NCI-H526 (cell line): ENCODE measurements at places on chromosomes 16 and 17.

GRCh38 chr17:1147664-1148063 is 32.1 kb downstream of the ABR start:
- DNase-seq = peak; percentile 85

DNA sequence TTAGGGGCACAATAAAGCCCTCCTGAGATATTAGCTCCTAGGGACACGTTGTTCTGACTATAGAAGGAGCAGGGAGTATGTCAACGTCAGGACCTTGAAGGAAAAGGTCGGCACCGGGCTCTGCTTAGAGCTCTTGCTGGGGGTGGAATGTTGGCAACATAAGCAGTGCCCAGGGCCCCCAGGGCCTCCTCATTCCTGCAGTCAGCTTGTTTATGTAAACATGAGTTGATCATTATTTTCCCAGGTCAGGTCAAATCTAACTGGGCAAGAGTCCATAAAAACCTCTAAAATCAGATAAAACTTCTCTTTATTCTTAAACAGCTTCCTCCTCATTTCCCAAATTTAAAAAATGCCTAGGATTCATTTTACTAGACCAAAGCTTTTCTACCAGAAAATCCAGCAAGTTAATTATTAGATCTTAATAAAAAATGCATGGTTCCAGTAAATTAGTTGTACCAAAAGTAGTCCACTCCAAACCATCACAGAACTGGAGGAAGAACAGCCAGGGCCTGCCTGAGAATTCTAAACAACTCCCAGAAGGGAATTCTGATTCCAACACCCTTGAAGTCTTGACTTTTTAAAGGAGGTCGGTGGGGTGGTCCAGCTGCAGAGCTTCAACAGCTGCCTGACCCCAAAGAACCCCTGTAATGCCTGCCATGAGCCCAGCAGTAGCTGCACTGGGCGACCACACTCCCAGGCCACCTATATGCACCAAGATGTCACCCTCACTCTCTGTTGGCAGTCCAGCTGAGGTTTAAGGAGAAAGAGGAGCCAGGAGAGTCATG is 54.3 kb downstream of the AMFR start:
- no peak for DNase-seq

- DNase-seq = no peak
These were observed 589 bp downstream of the XYLT2 start for GRCh38 chr17:50346313-50347116.

- no peak for DNase-seq
These were observed 4.1 kb downstream of the CD2BP2 start for GRCh38 chr16:30351001-30351441.

- DNase-seq = peak; percentile 66
These were observed 8.6 kb upstream of the BAHCC1 start for GRCh38 chr17:81386646-81387099.

DNA sequence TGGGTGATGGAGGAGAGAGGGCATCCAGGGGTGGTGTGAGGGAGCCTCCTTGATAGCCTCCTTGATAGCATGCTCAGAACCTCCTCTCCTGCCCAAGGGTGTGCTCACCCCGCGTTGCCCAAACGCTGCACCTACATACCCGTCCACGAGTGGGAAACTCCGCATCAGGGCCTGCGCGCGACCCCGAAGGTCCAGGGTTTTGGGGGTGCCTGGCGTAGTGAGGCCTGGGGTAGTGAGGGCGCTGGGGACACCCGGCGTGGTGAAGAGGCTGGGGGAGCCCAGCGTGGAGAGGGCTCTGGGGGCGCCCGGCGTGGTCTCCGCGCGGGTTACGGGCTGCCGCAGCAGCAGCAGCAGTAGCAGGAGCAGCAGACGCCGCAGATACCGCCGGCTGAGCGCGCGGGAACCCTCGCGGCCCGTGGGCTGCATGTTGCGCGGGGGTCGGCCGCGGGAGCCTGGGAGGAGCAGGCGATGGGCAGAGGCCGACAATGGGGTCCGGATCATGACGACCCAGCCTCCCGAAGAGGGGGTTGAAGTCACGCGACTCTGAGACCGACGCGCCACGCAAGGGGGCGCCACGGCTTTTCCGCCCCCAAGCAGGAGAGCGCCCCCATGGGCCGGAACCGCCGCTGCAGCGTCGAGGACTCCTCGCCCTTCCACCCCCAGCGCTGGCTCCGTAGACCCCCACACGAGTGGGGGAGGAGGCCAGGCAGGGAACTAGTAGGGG is at the start of gene DPEP3:
Gene DPEP3 (minus strand): TSS at position 545 of the 724 bp plus-strand sequence. CDS start 119 bp downstream, at position 426.
- no peak for DNase-seq

DNA sequence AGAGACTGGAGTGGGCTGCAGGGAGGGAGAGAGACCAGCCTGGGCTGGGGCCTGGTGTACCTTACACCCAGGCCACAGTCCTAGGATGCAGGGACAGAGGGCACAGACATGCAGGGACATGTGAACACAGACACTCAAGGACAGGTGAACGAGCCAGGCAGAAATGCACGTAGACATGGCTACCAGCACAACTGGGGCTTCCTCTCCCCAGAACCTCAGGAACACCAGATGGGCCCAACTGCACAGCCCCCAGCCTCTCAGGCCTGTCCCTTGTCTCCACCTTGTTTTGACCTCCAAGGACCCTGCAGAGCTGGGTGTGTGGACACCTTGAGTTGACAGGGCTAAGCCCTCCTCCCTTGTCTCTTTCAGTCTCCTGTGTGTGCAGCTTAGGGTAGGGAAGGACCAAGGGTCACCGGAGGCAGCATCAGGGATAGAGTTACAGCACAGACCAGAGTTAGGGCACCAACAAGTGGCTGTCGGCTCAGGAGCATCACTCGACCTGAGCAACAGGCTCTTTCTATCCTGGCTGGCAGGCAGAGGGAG is 9.2 kb downstream of the SEZ6 start:
- DNase-seq = peak; percentile 43

DNA sequence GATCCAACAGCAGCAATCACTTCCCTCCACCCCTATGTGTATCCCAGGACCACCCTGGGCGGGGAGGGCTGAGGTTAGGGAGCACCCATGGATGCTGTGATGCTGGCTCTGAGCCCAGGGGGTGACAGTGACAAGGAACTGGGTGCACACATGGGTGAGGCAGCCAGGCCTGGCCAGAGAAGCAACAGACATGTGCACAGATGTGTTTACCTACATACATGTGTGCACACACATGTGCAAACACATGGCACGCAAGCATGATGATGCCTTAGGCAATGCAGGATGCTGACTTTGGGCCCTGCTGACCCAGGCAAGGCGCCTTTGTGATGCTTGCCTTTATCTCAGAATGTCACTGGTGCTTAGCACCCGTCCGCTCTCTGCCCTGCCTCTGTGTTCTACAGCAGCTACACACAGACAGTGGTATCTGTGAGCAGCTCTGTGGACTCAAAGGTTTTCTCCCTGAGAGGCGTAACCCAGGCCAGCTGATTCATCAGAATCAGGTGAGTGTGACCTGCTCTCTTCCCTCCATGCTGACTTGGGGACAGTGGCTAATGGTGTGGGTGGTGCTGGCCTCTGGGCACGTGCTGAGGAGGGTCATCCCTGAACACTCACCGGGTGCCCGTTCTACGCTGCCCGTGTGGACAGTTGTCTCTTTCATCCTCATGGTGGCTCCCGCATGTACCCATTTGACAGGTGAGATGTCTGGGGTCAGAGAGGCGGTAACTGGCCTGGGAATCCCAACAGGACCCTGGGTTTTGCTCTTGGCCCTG is 38.5 kb upstream of the KSR1 start:
- DNase-seq = no peak

GRCh38 chr17:68318103-68318991 is 27.1 kb downstream of the ARSG start:
- peak; percentile 66 for DNase-seq

DNA sequence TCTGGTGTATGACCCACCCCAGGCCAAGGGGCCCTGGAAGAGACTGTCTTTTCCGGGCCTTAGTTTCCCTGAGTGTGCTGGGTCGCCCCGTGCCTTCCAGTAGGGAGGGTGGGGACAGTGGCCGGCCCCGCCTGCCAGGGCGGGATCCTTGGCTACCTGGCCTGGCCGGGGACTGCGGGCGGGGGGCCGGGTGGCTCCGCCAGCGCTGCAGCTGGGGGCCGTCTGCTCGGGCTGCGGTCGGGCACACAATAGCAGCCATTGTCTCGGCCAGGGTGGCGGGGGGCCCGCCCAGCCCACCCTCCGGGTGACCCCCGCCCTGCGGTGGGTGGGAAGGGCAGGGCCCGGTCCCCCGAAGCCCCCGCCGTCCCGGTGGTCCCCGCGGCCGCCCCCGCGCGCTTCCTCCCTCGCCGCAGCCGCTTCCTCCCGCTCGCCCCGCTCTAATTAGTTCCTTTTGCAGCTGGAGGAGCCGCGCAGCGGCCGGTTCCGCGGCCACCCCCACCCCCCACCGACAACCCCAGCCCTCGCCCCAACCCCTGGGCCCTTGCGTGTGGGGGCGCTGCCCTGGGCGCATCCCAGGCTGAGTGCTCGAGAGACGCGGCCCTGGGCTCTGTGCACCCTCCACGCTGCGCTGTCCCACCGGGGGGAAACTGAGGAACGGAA is 11.6 kb downstream of the GLIS2 start:
- DNase-seq = no peak

DNA sequence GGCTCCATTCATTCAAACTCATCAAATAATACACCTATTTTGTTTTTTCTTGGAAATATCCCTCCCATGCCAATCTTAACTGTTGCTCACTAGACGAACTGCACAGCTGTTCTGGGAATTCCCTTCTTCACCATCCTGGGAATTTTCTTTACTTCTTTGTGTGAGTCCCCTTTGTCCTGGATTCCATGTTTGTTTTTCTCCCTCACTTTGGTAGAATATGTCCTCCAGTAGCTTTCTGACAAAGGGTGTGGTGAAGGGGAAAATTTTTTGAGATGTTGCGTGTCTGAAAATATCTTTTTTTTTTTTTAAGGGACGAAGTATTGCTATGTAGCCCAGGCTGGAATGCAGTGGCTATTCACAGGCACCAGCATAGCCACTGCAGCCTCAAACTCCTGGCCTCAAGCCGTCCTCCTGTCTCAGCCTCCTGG is 17.2 kb upstream of the UTP6 start:
- DNase-seq = no peak

GRCh38 chr16:88365244-88365865 is 17.4 kb upstream of the ZNF469 start:
- no peak for DNase-seq

GRCh38 chr17:63826468-63827001 is 696 bp upstream of the PSMC5 start:
- DNase-seq = no peak

GRCh38 chr16:57619606-57620334 is 8.7 kb upstream of the ADGRG1 start:
- peak; percentile 82 for DNase-seq

GRCh38 chr16:57409870-57410587 is 5.5 kb downstream of the CCL17 start:
- DNase-seq = no peak

DNA sequence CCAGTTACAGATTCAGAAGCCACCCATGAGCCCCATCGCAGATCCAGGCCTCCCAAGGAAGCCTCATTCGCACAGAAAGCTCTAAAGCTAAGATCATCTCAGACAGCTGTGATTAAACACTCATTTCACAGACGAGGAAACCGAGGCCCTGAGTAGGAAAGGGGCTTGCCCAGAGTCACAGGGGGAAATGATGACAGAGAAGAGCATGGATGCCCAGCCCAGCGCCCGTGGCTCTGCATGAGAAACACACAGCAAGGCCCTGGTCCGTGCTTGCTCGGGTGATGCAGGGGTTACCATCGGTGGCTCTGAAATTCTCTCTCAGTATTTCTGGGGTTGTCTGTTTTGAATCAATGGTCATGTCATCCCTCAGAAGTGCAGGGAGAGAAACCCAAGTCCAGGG is 109.6 kb downstream of the C16orf78 start:
- DNase-seq = no peak

DNA sequence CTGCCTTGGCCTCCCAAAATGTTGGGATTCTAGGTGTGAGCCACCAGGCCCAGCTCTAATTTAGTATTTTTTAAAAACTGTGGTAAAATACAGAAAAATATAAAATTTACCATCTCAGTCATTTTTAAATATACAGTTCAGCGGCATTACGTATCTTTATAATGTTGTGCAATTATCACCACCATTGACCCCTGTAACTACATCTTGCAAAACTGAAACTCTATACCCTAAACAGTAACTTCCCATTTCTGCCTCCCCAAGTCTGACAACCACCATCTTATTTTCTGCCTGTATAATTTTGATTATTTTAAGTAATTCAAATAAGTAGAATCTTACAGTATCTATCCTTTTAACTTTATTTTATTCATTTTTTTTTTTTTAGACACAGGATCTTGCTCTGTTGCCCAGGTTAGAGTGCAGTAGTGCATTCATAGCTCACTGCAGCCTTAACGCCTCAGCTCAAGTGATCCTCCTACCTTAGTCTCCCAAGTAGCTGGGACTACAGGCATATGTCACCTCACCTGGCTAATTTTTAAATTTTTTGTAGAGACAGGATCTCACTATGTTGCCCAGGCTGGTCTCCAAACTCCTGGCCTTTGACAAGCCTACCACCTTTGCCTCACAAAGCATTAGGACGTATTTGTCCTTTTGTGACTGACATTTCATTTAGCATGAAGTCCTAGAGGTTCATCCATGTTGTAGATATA is 10.9 kb upstream of the GGA2 start:
- no peak for DNase-seq

GRCh38 chr17:82384051-82384729 is 12.6 kb downstream of the UTS2R start:
- DNase-seq = no peak

DNA sequence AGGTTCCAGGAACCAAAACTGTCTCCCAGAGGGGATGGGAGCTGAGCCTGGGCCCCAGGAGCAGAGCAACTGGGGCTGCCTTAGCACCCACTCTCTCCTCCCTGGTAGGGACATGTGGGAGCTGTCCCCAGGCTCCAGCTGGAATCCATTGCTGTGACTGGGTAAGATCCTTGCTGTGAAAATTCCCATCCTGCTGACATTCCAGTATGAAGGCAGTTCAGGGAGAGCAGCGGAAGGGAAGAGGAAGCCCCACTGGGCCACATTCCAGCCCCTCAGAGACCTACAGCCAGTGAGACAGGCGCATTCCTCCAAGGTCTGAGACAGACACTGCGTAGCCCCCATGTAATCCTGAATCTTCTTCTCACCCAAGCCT is 24.2 kb downstream of the MYO18A start:
- DNase-seq = no peak

- DNase-seq = peak; percentile 7
These were observed 138.9 kb downstream of the GSG1L start for GRCh38 chr16:27924411-27925118.

GRCh38 chr17:55661963-55662834 is 60.5 kb downstream of the TMEM100 start:
- no peak for DNase-seq

DNA sequence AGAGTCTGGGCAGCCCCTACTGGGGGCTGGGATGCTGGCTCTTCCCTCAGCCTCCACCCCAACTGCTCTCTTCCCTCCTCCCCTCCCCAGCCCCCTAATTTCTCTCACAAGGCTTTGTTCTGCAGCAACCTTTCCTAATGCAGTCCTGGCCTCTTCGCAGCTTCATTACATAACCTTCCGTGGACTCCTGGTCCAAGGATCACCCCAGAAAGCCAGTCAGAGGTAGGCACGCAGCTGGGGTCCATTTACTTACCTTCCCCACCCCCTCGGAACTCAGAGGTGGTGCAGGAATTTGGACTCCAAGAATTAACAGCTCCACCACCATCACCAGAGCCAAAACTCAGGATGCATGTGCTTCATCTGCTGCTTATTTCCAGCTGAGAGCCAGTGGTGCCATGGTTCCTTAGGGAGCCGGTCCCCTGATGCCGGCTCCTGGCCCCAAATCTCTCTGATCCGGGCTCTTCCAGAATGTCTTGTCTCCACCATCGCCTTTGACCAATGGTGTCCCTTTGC is 40.9 kb downstream of the MAPT start:
- DNase-seq = no peak
